ENCODE measurements at places on chromosomes 7 and 10. TPM values are rescaled to one million over a fixed set of nuclear protein-coding genes. Genes with fewer than 3 reads are reported as not detected.

The CALML3 gene
- total RNA-seq: not detected

GRCh38 chr7:124784879-124785818, 19.6 kb upstream of the GPR37 start:
- no peak for DNase-seq
- no peaks in the 10 kb centered on the region for H3K27me3 ChIP-seq
- H3K4me1 ChIP-seq: no peaks in the 10 kb centered on the region
- H3K4me3 ChIP-seq: no peak overlapping the region
- H3K36me3 ChIP-seq: no peaks in the 10 kb centered on the region

The HOGA1 gene
- not detected for total RNA-seq

GRCh38 chr7:96723622-96724021, 14.0 kb upstream of the SEM1 start:
- DNase-seq: no peak
- H3K36me3 ChIP-seq: no peaks in the 10 kb centered on the region
- H3K4me3 ChIP-seq: no peak overlapping the region
- no peak overlapping the region for H3K27ac ChIP-seq

- no peaks in the 10 kb centered on the region for H3K27me3 ChIP-seq
- H3K27ac ChIP-seq: no peak overlapping the region
- H3K4me1 ChIP-seq: no peaks in the 10 kb centered on the region
- no peak for DNase-seq
These were observed 97.1 kb downstream of the GALNT11 start for GRCh38 chr7:152122540-152122939.

The WIPF3 gene
- total RNA-seq: 0.71 TPM
